Effector memory CD4-positive, alpha-beta T cell (primary cell): ENCODE measurements at places on chromosomes 6 and 20.

DNA sequence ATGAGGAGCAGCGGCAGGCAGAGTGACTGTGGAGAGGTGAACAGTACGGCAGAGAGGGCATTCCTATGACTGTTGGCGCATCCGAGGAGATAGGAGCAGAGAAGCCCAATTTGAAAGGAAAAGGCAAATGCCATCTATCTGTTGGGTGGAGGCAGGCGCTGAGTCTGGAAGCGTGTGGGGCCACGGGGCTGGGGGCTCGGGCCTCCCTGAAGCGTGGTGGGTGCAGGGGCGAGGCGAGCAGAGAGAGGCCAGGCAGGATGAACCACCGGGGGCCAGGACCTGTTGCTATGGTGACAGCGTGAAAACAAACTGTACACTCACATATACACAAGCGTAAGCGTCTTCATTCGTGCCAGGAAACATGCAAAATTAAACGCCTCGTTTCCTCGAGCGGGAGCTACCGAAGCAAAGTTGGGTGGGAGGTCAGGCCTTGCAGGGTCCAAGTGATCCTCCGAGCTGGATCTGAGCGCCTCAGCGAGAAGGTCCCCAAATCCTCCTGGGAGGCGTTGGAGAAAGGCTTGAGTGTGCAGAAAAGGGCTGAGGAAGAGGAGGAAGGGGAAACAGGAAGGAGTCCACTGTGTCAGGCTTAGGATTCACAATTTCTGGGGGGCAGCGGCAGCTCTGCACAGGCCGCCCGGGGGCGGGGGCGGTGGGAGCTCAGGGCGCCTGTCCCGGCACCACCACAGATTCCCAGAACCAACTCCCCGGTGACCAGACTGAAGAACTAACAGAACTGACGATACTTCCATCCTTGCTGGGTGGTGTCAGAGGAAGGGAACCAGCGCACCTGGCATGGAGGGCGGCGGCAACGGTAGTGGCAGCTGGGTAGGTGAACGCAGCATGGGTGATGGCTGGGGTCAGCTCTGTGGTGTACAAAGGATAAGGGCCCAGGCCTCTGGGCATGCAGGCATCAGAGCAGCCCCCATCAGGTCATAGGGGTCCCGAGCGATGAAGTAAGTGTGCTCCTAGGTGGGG is 68.2 kb downstream of the KHDC1L start:
- no peak for DNase-seq

DNA sequence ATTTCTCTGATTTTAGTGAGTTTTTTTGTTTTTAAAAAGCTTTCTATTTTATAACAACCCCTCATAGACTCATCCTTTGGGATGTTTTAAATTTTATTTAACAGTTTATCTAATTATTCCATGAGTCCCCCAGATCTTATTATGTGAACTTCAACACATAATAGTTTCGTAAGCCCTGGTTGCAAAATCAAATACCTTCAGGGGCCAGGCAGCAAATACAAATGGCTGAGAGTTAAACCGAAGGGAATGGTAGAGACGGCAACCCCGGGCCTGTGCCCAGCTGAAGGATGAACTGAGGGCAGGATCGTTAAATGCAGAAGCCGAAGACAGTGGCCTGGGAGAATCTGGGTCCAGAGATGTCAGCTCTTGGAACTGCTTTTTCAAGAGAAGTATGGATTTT is 88.4 kb downstream of the RTN4IP1 start:
- DNase-seq: no peak

DNA sequence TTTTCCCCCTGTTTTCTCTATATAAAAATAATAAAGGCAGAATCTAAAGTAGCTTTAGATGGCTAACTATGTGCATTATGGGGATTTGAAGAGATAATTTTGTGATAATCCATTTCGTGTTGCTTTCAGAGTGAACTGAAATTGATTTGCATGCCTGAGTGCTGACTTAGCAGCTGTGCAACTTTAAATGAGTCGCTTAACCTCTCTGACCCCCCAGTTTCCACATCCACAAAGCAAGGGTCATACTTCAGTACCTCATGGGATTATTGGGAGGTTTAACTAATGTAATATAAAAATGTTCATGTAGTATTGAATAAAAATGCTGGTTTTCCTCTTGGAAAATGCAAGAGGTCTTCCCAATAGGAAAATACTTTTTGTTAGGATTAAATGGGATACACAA is 63.8 kb upstream of the FABP7 start:
- DNase-seq: no peak

- DNase-seq: no peak
Observed at GRCh38 chr6:108760126-108761050, 87.8 kb upstream of the ARMC2 start.

- DNase-seq: no peak
Observed at GRCh38 chr6:15517600-15517999, 145.2 kb downstream of the DTNBP1 start.

GRCh38 chr6:6738922-6739716 is 150.6 kb downstream of the LY86 start:
- DNase-seq: no peak

DNA sequence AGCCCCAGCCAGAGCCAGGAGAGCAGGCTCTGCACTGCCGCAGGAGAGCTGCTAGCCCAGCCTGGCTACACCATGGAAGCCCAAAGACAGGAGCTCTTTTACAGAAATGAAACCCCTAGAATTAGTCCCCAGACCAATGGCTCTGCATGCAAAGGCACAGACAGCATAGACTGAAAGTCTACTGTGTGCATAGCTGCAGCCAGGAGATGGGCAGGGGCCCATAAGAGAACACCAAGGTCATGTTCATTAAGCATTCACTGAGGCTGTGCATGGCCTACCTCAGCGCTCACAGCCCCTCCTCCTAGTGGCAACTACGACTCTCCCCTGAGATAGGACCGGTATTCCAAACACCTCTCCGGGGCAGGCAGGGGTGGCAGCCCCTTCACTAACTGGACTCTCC is 34.9 kb downstream of the SNX5 start:
- DNase-seq: no peak

- DNase-seq: no peak
Observed at GRCh38 chr6:92945799-92946198, 473.6 kb downstream of the EPHA7 start.
